Iris pigment epithelial cell (primary cell): ENCODE measurements at places on chromosomes 1 and 21.

DNA sequence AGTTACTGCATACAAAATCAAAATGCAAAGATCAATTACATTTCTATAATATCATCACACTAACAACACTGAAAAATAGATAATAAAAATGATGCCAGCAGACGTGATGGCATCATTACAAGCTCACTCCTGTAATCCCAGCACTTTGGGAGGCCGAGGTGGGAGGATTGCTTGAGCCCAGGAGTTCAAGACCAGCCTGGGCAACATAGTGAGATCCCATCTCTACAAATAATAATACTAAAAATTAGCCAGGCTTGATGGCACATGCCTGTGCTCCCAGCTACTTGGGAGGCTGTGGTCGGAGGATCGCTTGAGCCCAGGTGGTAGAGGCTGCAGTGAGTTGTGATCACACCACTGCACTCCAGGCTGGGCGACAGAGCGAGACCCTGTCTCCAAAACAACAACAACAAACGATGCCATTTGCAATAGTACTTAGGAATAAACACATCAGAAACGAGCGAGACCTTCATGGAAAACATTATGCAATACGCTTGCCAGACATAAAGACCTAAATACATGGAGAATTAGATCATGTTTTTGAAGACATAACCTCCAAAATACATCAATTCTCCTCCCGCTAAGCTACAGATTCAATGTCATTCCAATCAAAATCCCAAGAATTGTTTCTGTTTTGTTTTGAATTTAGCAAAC, 86.6 kb upstream of the ERRFI1 start:
- DNase-seq: peak; percentile 88

GRCh38 chr1:117860896-117861610, 68.4 kb downstream of the GDAP2 start:
- DNase-seq: peak; percentile 41

DNA sequence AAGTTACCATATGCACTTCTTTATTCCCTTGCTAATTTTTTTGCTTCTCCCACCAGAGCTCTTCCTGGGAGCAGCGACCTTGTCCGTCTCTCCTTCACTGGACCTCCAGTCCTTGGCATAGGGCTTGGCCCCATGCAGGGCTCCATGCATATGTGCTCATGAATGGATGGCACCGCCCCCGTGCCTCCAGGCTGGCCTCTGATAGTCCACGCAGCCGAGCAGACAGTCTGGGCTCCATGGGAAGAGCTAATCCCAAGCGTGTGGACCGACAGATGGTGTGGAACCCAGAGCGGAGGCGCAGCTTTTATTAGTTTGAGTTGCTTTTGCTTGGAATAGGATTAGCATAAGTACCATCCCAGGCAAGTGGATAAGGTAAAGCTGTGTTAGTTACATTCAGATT, 41.8 kb downstream of the CDCP2 start:
- no peak for DNase-seq

DNA sequence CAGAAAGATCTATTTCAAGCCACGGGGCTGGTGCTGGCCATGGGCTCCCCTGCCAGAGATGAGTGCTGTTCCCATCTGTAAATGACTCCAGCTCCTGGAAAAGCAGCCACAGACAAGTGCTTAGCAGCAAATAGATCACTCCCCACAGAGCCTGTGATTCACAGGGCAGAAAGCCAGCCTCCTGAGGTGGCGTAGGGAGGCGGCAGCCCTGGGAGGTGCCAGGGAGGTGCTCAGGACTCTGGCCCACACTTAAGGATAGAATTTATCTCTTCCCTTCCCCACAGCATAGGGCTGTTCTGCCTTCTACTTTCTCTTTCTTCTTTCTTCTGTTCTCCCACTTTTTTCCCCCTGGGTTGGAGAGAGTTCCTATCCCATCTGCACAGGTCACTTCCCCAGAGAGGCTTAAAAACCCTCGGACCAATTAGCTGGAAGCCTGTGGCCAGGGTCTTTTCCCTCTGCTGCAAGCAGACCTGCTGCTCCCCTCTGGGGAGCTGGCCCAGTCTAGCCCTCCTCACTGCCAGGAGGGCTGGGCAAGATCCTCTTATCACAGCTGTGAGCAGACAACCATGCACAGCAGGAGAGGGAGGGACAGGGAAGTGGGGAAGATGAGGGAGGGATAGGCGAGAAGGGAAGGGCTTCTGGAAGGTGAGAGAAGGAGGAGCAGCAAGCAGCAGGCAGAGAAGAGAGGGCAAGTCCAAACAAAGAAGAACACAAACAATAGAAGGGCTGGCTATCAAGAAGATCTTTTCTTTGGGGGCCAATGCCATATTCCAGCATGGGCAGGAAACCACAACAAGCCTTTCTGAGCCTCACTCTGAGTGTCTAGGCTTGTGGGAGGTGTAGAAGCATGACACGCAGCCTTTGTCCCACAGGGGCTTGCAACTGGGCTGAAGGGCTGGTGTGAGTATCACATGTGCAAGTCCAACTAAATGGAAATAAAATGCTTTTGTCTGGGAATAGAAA, 41.0 kb downstream of the KCND3 start:
- DNase-seq: no peak

GRCh38 chr1:110057963-110058518, 12.4 kb downstream of the ALX3 start:
- DNase-seq: no peak

DNA sequence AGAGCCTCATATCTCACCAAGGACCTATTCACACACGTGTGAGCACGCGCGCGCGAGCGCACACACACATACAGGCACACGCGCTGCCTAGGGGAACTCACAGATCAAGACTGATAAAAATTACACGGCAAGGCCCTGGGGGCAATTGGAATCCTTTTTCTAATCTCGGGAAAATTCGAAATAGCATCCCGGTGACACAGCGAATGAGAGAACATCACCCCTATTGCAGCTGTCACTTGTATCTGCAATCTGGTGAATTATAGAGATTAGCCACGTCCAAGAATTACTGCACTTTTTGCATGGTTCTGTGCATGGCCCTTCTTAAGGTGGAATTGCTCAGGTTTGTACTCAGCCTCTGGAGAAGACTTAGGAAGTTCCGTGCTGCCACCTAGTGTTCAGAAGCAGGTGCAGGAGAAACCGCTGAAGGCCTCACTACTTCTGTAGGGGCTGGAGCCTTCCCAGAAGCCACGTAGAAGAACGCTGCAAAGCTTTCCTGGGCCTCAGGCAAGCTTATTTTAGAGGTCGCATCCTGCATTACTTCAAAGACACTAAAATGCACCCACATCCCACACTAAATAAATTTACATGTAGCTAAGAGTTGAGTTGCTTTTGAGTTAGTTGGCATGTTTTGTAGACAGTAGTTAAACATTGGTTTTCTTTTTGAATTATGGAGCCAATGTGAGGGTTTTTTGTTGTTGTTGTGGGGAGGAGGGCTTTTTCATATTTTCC, 229.2 kb upstream of the CAMK1G start:
- peak; percentile 94 for DNase-seq

DNA sequence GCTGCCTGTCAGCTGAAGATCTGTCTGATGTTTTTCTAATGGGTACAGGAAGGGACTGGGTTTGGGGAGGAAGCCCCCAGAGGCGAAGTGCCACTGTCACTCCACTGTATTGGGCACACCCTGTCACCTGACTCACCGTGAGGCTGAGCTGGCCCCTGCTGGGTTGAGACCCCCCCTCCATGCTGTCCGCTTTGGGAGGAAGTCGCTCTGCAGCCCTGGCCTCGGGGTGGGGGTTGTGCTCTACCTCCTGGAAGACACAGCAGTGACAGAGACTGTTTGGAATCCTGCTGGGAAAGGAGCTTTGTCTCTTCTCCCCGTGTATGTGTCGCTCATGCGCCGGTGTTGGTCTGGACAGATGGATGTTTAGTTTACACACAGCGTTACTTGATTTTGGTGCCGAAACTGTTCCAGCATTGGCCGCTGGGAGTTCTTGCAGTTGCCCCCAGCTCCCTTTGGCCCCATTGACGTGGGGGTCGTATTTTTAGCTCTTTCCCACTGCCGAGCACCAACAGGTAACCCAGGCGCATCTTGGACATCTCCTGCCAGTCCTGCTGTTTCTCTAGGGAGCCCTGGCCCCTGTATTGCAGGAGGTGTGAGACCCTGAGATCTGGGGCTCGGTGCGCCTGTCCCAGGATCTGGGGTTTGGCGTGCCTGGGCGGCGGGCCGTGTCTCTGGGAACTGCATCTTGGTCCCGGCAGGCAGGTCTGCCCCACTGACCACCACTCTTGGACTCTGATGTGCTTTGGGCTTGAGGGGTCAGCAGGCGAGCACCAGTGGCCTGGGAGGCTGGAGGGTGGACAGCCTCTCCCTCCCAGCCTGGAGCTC, 30.3 kb downstream of the SLX9 start:
- peak; percentile 55 for DNase-seq

DNA sequence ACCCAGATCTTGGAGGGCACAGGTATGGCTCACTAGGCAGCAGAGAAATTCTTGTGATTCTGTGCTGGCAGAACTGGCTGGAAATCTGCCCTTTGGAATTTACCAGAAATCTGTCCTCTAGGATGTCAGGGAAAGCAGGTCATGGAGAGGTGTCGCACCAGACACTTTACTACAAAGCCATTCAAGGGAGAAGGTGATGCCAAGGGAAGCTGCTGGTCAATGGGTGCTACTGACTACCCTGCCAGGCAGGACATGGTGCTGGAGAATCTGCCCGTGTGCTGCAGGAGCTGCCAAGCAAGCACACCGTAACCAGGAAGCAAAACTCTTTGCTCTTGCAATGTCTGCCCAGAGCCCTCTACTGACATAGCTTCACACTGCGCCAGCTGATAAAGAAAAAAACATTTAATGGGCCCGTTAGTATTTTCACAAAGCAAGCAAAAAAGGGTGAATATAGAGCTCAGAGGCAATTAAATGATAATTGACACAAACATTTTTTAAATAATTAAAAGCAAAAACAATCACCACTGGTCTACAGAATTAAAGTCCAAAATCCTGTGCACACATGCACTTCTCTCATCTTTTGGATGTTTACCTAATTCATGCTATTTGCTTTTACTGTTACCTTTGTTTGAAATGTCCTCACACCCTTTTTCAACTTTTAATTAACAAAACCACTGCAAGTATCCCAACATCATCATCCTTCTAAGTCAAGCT, 7.2 kb upstream of the FBXO28 start:
- DNase-seq: peak; percentile 68

- no peak for DNase-seq
Measured at GRCh38 chr1:230622151-230622550, 20.1 kb upstream of the COG2 start.

GRCh38 chr1:102498929-102499328, 502.2 kb upstream of the OLFM3 start:
- no peak for DNase-seq

DNA sequence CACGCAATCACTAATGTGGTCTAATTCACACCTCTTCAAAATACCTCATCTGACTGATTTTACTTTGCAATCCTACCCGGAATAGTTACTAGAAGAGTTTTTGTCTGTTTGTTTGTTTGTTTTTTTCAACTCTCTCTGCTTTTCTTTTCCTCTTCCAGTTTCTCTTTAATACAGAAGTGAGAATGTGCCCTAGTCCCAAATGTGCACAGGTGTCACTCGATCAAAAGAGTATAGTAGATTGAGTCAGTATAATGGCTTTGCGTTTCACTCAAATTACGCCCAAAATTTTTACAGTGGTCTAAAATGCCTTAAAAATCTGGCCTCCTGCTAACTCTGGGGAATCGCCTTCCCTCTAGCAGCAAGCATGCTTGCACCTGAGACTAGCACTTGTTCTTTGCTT, 1536.8 kb downstream of the KCNT2 start:
- no peak for DNase-seq

DNA sequence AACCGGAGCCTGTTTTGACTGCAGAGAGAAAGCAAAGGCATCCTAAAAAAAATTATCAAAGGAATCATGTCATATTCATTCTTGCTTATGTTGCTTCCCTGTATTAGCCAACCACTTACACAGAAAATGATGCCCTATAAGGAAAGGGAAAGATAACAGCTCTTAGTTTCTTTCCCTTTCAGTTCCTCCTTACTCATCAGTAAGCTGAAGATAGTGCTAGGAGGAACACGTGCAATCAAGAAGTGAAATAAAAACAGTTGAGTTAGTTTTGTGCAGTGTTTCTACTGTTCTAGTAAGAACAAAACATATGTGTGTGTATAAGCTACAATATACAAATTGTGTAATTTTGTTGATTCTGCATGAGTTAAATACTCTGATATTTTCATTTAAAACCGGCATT, 45.3 kb upstream of the MTF2 start:
- peak; percentile 17 for DNase-seq

DNA sequence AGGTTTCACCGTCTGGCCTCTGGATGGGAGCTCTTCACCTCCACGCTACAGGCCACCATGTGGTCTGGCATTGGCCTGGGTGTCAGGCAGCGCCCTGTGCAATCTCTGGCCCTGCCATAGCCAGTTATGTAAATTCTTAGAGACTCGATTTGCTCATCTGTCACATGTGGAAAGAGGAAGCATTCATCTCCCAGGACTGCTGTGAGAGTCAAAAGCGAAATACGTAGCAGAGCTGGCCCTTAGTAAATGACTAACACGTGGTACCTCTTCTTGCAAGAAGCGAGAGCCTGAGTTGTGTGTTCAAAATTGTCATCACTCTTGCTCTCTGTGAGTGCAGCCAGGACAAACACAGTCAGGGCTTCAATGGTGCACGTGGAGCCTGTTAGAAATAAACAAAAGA, 159.0 kb upstream of the BACE2 start:
- no peak for DNase-seq

GRCh38 chr21:19590044-19590443, 1186.5 kb upstream of the TMPRSS15 start:
- DNase-seq: no peak

GRCh38 chr1:178724376-178724727, 692 bp upstream of the RALGPS2 start:
- DNase-seq: no peak

DNA sequence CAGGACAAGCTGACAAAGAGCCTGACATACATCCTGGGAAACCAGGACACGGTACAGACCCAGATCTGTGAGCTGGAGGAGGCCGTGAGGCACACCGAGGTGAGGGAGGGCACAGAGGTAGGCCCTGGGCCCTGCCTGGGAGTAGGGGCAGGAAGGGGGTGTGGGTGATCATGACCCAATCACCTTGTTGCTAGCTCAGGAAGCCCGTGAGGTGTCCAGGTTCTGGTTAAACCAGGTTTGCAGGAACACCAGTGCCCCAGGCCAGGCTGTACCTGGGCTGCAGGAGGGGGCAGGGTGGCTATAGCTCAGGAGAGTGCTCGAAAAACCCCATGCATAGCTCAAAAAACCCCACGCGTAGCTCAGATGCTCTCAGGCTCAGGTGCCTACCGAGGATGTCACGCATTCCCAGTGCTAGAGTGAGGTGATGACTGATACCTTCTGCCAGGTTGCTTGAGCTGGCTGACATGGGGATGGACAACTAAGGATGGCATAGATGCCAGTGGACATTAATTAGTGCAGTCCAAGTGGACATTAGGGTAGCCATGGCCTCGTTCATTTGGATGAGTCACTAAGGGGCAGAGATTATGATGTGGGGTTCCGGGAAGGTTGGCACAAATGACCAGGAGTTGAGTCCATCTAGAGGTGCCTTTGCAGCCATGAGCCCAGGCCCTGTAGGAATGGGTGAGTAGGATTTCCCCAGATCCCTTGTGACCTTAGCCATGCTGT, 3.7 kb downstream of the TRIM46 start:
- no peak for DNase-seq

GRCh38 chr1:83547901-83548300, 451.0 kb downstream of the TTLL7 start:
- DNase-seq: peak; percentile 12

- DNase-seq: peak; percentile 43
Measured at GRCh38 chr21:41425954-41426675, at the start of gene MX1. Gene MX1 (plus strand): TSS chr21:41426239. CDS start chr21:41432071, 5,832 bp downstream.

GRCh38 chr21:29163341-29164115, 33.1 kb downstream of the MAP3K7CL start:
- no peak for DNase-seq
